Activated T-helper 2 cell treated with anti-CD3 and anti-CD28 coated beads, Interferon-gamma antibody, Interleukin-2, Interleukin-4, amounts not matched to agents 10 μg/mL and 5 μg/mL and 100 μg/mL, durations not matched to agents 14 hours and 24 hours and 36 hours (primary cell): ENCODE measurements at places on chromosomes 4 and X.

GRCh38 chr4:1045193-1045594 lies 33.8 kb downstream of the FGFRL1 start:
- no peak overlapping the region for H3K4me3 ChIP-seq
- H3K27ac ChIP-seq, result no peak overlapping the region
- H3K36me3 ChIP-seq, result no peaks in the 10 kb centered on the region
- peaks cover 2% of the 10 kb centered on the region for H3K4me1 ChIP-seq
- no peak for DNase-seq
- H3K27me3 ChIP-seq, result peaks cover 15% of the 10 kb centered on the region

DNA sequence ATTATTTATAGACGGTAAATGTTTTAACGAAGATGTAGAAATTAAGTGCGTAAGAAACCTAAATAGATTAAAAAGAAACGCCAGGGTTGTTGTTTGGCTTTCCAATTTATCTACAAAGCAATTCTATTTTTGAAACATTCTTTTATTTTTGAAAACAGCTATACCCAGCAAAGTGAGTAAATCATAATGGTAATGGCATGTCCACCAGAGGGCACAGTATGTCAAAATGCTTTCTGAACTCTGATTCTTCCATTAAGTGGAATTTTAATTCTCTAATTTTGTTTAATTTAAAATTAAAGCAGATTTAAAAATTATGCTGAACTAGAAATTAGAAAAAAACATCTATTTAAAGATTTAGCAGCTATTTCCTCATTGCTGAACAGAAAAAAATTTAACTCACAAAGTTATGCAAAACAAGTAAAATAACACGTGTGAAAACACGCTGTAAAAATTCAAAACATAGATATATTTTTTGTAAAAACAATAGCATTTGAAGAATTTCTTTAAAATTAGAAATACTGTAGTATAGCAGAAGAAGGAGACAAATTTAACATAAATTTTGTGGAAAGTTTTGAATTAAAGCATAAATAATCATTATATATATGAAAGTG lies 26.5 kb downstream of the RASSF6 start:
- no peak overlapping the region for H3K27ac ChIP-seq
- no peaks in the 10 kb centered on the region for H3K36me3 ChIP-seq
- no peak for DNase-seq
- no peaks in the 10 kb centered on the region for H3K27me3 ChIP-seq

- no peaks in the 10 kb centered on the region for H3K4me1 ChIP-seq
- H3K27me3 ChIP-seq, result peaks cover 2% of the 10 kb centered on the region
- no peaks in the 10 kb centered on the region for H3K36me3 ChIP-seq
- no peak overlapping the region for H3K27ac ChIP-seq
- no peak overlapping the region for H3K4me3 ChIP-seq
Observed at GRCh38 chrX:103343105-103343504, 13.1 kb downstream of the TCEAL7 start.

DNA sequence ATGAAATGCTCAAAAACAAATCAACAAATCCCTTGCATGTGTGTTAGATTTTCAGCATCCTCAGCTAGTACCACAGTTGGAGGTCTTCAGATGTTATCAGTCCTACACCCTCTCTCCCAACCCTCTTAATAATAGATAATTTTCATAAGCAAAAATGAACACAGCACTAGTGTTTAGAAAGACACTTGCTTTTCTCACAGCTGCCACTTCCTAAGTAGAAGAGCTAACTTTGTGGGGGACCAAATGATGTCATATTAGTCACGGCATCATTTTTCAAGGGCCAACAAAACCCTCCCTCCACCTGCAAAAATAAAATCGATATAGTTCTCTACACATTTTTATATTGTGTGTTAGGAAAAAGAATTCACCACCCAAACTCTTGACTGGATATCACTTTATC lies 163.5 kb upstream of the GYPA start:
- H3K27ac ChIP-seq, result no peak overlapping the region
- H3K4me3 ChIP-seq, result no peak overlapping the region
- H3K36me3 ChIP-seq, result no peaks in the 10 kb centered on the region
- H3K4me1 ChIP-seq, result no peaks in the 10 kb centered on the region

GRCh38 chrX:108353452-108353851 lies 84.8 kb downstream of the COL4A6 start:
- H3K27ac ChIP-seq, result no peak overlapping the region
- no peaks in the 10 kb centered on the region for H3K36me3 ChIP-seq
- H3K27me3 ChIP-seq, result no peaks in the 10 kb centered on the region

- no peaks in the 10 kb centered on the region for H3K27me3 ChIP-seq
- DNase-seq, result no peak
- H3K4me3 ChIP-seq, result no peak overlapping the region
Observed at GRCh38 chr4:46927201-46927600, 18.2 kb upstream of the COX7B2 start.

- H3K27me3 ChIP-seq, result no peaks in the 10 kb centered on the region
- DNase-seq, result no peak
- H3K36me3 ChIP-seq, result no peaks in the 10 kb centered on the region
- no peak overlapping the region for H3K27ac ChIP-seq
- peaks cover 27% of the 10 kb centered on the region for H3K4me1 ChIP-seq
Observed at GRCh38 chrX:79268788-79269187, 98.3 kb downstream of the ITM2A start.

- no peaks in the 10 kb centered on the region for H3K27me3 ChIP-seq
- H3K4me1 ChIP-seq, result no peaks in the 10 kb centered on the region
- no peak overlapping the region for H3K4me3 ChIP-seq
- DNase-seq, result no peak
Observed at GRCh38 chr4:163237856-163238255, 71.2 kb upstream of the NAF1 start.

- DNase-seq, result no peak
- no peaks in the 10 kb centered on the region for H3K36me3 ChIP-seq
- H3K4me1 ChIP-seq, result no peaks in the 10 kb centered on the region
- no peak overlapping the region for H3K27ac ChIP-seq
Observed at GRCh38 chr4:35541888-35542213, 702.5 kb downstream of the ARAP2 start.
